Astrocyte (in vitro differentiated cells and primary cell): ENCODE measurements at places on chromosomes 7 and 10. TPM values are rescaled to one million over a fixed set of nuclear protein-coding genes. Genes with fewer than 3 reads are reported as not detected.

DNA sequence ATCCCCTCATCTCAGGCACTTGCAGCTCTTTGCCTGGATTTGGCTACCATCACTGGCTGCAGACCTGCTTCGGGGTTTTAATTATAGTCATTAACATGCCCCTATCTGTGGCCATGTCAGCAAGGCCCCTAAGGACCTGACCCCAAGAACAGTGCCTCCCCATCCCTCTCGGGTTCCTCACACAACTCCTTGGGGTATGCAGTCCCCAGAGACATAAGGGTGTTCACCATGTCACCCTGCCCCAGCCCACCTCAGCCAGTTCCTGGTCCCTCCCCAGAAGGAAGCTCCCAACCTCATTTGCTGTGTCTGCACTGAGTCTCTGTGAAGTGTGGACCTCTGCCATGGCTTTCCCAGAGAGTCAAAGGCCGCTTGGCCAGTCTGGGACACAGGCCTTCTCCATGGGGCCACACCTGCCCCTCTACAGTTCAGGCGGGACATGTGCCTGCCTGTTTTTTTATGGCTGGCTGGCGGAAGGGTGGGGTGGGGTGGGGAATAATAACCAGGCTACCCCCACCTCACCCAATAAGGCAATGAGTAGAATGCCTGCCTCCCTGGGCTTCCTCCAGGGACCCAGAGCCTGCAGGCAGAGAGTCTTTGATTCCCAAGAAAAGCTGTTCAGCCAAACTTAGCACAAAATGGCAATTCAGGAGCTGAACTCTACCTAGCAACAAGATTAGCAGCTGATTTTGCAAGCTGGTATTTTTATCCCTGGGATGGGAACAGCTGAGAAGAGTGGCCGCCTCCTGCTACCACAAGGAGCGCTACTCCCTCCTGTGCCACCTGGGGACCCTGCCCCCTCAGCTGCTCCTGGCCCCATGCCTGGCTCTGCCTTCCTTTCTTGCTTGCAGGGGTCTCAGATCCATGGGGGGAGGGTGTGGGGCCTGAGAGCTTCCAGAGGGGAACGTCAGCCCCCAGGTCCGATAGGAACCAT, 23.7 kb upstream of the CAMK2B start:
- no peaks in the 10 kb centered on the region for H3K36me3 ChIP-seq
- H3K4me3 ChIP-seq: no peak overlapping the region
- DNase-seq: no peak
- no peaks in the 10 kb centered on the region for H3K4me1 ChIP-seq
- no peak overlapping the region for H3K27ac ChIP-seq
- peaks cover 18% of the 10 kb centered on the region for H3K27me3 ChIP-seq

Gene HIF1AN
- total RNA-seq: 49.4 and 50.1 TPM in 2 replicates

- no peak overlapping the region for H3K27ac ChIP-seq
- no peak overlapping the region for H3K4me3 ChIP-seq
- DNase-seq: no peak
These were observed 135.9 kb downstream of the ITGB8 start for GRCh38 chr7:20466543-20467021.

GRCh38 chr7:118629898-118630438, 405.5 kb downstream of the ANKRD7 start:
- no peak for DNase-seq
- H3K4me3 ChIP-seq: no peak overlapping the region
- no peak overlapping the region for H3K27ac ChIP-seq
- no peaks in the 10 kb centered on the region for H3K27me3 ChIP-seq
- no peaks in the 10 kb centered on the region for H3K36me3 ChIP-seq
- no peaks in the 10 kb centered on the region for H3K4me1 ChIP-seq

DNA sequence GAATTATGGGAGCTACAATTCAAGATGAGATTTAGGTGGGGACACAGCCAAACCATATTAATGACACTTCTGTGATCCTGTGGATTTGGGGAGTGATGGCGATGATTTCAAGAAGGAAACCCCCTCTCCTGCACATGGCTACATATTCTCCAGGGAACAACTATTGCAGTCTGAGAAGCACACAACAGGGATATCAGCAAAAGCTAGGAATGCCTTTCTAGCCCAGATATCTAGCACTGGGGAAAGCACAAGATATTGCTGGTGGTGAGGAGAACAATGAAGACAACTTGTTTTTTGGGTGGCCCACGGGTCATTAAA, 24.3 kb downstream of the EPDR1 start:
- no peak overlapping the region for H3K4me3 ChIP-seq
- H3K36me3 ChIP-seq: no peaks in the 10 kb centered on the region
- no peaks in the 10 kb centered on the region for H3K27me3 ChIP-seq
- H3K27ac ChIP-seq: peak overlapping the region; percentile 11
- no peaks in the 10 kb centered on the region for H3K4me1 ChIP-seq
- no peak for DNase-seq

GRCh38 chr7:18727115-18727870, 231.7 kb downstream of the HDAC9 start:
- H3K27me3 ChIP-seq: no peaks in the 10 kb centered on the region
- H3K27ac ChIP-seq: no peak overlapping the region
- DNase-seq: peak; percentile 4
- no peaks in the 10 kb centered on the region for H3K4me1 ChIP-seq
- H3K36me3 ChIP-seq: no peaks in the 10 kb centered on the region

Gene ENTPD1
- 0.77 and 0.95 TPM in 2 replicates for total RNA-seq

GRCh38 chr7:12851142-12851541, 163.7 kb downstream of the ARL4A start:
- no peaks in the 10 kb centered on the region for H3K36me3 ChIP-seq
- no peak for DNase-seq
- no peak overlapping the region for H3K4me3 ChIP-seq
- no peaks in the 10 kb centered on the region for H3K27me3 ChIP-seq
